Activated CD8-positive, alpha-beta T cell treated with anti-CD3 and anti-CD28 coated beads, Interleukin-2, amount 10 ng/mL, durations not matched to agents 7 days and 5 days (primary cell): ENCODE measurements at places on chromosomes 4 and X. TPM values are rescaled to one million over a fixed set of nuclear protein-coding genes. Genes with fewer than 3 reads are reported as not detected.

DNA sequence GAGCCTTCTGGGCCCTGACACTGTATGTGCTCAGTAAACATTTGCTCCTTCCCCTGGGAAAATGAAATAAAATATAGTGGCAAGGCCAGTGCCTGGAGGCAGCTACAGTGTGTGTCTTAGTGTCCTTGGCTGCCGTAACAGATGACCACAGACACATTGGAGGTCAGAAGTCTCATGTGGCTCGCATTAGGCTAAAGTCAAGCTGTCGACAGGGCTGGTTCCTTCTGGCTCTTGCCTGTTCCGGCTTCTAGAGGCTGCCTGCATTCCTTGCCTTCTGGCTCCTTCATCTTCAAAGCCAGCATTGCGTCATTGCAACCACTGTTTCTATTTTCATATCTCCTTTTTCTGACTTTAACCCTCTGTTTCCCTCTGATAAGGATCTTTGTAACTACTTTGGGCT lies 83.6 kb upstream of the STX18 start:
- no peak overlapping the region for H3K4me3 ChIP-seq
- peaks cover 2% of the 10 kb centered on the region for H3K36me3 ChIP-seq
- no peaks in the 10 kb centered on the region for H3K27me3 ChIP-seq
- DNase-seq: no peak

GRCh38 chr4:181350615-181351415 lies 892.4 kb upstream of the TENM3 start:
- DNase-seq: no peak
- no peak overlapping the region for H3K27ac ChIP-seq
- H3K27me3 ChIP-seq: no peaks in the 10 kb centered on the region
- H3K4me1 ChIP-seq: no peaks in the 10 kb centered on the region

Gene CSN1S1
- total RNA-seq: not detected

Gene KDR
- total RNA-seq: not detected

DNA sequence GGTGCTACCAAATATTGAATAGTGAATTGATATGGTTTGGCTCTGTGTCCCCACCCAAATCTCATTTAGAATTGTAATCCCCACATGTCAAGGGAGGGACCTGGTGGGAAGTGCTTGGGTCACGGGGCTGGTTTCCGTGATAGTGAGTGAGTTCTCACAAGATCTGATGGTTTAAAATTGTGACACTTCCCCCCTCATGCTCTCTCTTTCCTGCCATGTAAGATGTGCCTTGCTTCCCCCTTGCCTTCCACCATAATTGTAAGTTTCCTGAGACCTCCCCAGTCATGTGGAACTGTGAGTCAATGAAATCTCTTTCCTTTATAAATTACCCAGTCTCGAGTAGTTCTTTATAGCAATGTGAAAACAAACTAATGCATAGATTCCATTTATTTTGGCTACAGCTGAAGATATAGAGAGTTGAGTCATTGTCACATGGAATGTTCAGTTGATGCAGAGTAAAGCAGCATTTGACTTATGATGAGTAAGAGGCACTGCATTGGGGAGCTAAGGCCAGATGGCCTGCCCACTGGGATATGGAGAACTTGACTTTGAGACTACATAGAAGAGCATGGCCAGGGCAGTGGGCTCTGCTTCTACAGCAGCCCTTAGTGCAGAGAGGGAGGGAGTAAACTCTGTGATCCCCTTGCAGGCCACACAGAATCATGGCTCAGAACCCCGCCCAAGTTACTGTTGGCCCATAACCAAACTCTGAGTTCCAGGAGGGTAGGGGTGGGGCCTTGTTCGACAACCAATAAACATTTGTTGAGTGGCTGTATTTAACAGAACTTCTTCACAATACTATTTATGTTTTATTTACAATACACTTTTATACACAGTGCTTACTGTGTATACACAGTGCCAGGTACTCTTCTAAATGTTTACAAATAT lies 34.2 kb downstream of the RAI2 start:
- H3K27me3 ChIP-seq: peaks cover 2% of the 10 kb centered on the region
- H3K4me3 ChIP-seq: no peak overlapping the region
- DNase-seq: no peak
- no peak overlapping the region for H3K27ac ChIP-seq
- no peaks in the 10 kb centered on the region for H3K4me1 ChIP-seq

Gene RAB33A
- total RNA-seq: 32.7 TPM

DNA sequence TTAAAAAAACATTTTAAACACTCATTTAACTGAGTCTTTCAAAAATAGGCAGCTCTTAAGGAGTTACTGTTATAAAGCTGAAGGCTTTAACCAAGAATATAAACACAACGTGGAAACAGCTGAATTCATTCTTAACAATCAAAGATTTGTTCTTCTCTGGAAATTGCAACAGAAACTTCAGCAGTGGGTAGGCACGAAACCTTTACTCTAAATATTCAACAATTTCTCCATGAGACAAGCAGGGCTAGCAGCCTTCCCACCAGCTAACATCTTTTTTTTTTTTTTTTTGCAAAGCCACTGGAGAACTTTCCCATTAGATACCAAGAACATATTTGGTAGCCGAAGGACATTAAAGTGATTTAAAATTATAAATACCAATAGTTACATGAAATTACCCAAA lies 78.2 kb upstream of the PRSS48 start:
- no peaks in the 10 kb centered on the region for H3K4me1 ChIP-seq
- no peaks in the 10 kb centered on the region for H3K36me3 ChIP-seq
- no peak for DNase-seq
- peaks cover 4% of the 10 kb centered on the region for H3K27me3 ChIP-seq

Gene NXF2B
- not detected for total RNA-seq

DNA sequence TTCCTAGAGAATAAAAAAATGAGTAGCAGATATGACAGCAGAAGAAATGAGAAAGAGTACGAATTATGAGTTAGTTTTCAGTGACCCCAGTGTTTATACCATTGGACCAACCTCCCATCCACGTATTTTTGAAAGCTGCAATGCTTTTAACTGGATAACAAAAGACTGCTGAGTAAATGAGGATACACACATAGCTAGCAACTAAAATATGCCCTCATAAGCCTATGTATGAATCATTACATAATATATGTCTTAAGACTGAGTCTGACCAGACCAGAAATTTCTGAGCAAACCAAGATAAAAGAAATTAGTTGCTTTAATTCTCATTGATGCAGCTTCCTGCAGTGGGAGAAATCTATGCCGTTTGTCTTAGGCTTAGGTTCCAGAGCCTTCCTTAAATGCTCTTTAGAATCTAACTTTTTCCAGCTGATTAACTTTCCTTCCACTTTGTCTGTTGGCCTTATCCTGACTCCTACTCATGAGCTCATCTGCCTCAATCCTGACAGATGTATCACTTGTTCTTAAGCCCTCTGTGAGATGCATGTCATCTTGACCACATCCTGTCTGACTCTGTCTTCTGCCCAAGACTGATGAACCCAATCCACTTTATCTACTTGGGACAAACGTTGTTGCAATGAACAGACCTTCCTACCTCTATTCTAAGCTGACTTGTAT lies 301.4 kb upstream of the AADAT start:
- no peaks in the 10 kb centered on the region for H3K27me3 ChIP-seq
- H3K27ac ChIP-seq: no peak overlapping the region
- H3K4me3 ChIP-seq: no peak overlapping the region
